ENCODE measurements at places on chromosomes 4 and X.

GRCh38 chr4:75841641-75842520 is 60.4 kb downstream of the PPEF2 start:
- DNase-seq: no peak

DNA sequence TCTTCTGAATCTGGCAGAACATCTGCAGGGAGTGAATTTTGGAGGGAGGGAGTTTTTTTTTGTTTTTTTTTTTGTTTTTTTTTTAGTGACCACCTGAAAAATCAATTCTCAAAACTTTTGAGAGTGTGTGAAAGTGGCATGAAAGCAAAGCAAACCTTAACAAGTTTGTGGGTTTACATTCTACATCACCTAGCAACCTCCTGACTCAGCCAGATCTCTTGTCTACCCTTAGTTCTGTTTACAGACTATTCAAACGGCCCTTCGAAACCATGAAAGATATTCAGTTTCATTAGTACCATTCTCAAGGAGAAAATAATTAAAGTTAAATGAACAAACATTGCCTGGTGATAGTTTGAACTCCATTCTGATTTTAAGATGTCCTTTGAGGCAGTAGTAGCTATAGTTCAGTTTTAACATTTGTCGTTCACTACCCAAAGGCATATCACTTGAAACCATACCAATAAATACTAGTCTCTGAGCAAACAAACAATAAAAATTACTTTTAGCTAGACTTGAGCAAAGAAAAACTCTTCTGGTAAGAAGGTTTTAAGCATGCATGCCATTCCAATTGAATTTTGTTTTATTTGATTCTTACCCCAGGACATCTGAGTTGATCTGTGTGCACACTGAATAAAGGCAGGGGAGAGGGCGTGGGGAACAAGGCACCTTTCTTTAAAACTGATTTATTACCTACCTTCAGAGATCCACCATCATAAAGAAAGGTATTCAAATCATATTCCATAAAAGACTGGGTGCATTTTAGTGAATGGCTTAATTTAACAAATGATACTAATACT is 137.7 kb downstream of the ARX start:
- DNase-seq: no peak

DNA sequence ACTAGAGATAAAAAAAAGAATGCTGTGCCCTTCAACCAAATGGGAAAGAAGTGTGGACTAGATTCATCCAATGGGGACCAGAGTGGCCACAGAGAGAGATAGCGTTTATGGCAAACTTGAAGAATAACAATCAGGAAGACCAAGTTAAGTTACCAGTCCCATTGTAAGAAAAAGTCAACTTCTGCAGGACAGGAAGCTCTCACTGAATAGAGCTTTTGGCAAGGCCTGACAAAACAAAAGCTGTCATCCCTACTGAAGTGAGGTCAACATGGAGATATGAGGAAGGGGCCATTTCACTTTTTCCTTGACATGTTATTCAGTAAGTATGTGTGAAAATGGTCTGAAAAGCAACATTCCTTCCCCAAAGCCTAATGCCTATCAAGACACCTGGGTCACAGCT is 111.8 kb upstream of the KLHL13 start:
- DNase-seq: no peak

GRCh38 chr4:20181926-20182325 is 69.8 kb upstream of the SLIT2 start:
- no peak for DNase-seq

DNA sequence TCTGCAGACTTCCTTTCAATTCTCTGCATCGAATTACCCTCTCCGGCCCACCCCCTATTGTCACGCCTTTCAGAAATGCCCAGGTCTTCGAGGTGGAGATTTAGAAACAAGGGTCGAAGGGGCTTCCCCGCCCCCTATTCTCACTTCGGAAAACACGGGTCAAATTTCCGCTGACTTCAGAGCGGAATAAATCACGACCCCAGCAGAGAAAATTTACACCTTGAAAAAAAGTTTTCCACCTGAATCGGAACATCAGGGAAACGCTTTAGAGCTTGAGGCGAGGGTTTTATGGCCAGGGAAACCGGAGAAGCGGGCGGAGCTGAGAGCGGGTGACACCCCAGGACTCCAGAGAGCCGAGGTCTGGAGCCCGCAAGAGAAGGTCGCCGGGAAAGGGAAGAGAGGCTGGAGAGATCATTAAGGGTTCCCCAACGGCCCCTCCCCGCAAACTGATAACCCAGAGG is 1.6 kb downstream of the SHISA3 start:
- no peak for DNase-seq

- no peak for DNase-seq
These were observed 9.9 kb downstream of the KCTD8 start for GRCh38 chr4:44438687-44439086.

GRCh38 chrX:149527705-149528104 is 13.1 kb upstream of the EOLA1 start:
- no peak for DNase-seq

- no peak for DNase-seq
These were observed at the start of gene LGI2 for GRCh38 chr4:25030277-25031076. Gene LGI2, minus strand, starts transcription at chr4:25030946. Its CDS starts 253 bp downstream, at chr4:25030693.

DNA sequence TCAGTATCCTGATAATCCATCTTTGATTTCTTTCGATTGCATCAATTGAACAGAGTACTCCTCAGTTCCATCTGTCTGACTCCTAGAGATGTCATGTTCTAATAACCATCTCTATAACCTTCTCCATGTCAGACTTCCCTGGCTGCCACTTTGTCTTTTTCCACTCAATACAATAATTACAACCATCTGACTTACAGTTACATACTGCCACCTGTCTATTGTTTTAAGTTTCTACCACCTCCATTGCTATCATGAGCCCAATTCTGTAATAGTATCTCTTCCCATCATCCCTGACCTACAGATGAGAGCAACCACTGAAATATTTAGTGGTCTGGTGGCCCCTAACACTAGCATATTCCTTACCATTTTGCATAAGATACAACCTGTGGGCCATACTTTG is 439.2 kb upstream of the FAM47C start:
- DNase-seq: no peak

- no peak for DNase-seq
These were observed 1089.8 kb downstream of the PCDH18 start for GRCh38 chr4:136442447-136442846.

DNA sequence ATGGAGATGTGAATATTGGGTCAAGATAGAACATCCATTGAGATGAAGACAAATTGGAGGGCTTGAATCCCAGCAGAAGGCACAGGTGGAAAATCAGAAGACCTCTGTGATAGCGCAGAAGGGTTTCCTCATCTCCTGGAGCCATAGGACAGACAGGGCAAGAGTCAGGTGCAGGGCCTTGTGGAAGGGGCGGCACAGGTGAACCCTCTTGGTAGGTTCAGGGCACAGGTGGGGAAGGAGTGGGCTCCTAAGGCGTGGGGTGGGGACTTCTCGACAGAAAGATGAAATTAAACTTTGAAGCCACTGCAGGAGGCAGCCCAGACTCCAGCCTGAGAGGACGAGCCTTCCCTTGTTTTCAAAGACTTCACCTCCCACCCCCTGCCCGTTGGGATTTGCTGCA is 9.3 kb upstream of the RGS12 start:
- DNase-seq: no peak

DNA sequence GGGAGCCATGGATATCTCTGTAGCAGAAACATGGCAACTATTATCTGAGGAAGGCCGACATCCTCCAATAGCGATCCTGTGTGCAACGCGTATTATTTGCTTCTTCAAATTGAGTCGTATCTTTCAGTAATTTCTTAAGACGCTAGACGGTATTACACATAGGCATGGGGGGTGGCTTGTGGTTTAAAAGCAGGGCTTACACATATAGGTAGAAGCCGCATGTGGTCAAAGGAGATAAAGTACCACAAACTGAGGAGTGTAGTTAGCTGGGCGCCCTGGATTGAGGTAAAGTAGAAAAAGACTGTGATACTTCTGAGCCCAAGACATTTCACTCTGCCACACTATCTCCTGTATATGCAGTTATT is 94.6 kb downstream of the SORBS2 start:
- no peak for DNase-seq

GRCh38 chrX:123339221-123339905 is 155.3 kb downstream of the GRIA3 start:
- no peak for DNase-seq

DNA sequence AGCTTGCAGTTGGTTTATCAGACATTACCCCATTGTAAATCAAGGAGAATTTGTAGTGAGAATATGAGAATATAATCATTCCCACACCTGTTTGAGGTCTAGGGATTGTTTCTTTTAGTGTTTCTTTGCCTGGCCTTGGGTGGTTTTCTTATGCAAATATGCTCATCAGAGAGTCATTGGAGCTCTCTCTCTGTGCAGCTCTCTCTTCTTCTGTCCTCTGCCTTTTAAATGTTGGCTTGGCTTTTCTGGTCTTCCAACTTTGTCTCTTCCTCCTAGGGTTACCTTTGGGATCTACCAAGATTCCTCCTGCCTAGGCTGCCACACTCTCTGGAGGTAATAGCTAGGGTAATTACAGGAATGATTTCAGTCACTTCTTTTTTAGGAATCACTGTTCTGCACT is 102.3 kb upstream of the ARSJ start:
- no peak for DNase-seq

DNA sequence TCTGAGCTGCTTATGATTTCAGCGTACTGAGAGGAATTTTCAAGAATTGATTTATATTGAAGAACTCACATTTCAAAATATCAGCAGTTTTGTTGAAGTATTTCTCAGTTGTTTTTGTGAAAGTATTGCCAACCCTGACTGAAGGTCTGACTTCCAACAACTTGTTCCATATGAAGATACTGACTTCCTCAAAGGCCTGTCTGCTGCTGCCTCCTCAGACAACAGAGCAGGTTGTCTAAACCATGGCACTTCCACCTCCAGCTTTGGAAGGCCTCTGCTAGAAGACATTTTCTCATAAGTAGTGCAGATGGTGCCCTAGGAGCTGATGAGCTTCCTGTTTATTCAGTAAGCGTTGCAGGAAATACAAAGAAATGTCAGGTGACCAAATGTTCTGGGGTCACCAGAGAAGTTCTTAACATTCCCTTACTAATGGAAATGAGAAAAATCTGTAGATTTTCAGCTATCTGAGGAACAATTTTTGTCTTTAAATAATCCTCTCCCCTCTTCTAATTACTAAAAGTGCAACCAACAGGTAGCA is 28.8 kb downstream of the FGF2 start:
- DNase-seq: no peak

DNA sequence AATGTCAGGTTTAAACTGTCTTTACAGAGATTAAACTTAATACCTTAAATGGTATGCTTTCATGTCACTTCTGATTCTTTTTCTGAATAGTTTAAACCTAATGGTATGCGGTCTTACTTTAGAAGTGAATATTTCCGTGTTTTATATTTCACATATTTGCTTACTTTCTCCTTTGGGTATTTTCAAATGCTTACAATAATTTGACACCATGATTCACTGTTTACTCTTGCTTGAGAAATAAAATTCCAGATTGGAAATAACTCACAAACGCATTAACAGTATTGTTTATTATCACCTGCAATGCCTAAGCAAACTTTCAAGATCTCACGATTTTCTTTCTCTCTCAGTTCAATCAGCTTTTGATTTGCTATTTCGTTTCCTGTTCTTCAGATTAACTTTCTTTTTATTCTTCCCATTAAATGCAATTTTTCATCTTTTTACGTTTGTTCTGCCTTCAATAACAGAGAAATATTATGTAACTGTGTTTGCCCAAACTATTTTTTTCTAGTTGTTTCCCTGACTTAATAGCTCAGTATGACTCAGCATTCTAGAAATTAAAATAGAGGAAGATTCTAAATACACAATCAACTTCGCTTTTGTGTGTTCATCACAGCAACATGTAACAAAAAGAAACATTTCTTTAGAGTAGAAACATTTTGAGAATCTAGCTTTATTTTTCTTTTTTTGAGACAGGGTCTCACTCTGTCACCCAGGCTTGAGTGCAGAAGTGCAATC is 955.5 kb upstream of the PRKX start:
- DNase-seq: no peak

DNA sequence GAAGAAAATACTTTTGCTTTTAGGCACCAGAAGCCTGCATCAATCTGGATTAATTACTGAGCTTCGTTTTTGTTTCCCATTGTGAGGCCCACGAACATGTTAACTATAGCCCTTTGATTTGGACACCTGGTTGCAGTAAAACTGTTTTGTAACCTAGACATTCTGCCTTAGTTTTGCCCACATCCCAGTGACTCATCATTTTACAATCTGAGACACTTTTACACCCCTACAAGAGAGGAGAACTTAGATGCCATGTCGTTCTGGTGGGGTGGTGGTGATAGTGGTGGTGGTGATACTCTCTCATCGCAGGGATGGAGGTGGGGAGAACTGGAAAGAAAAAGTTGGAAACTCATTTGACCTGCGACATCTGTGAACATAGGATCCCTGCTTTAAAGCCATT is 1257.2 kb downstream of the ADGRL3 start:
- no peak for DNase-seq

GRCh38 chrX:39613997-39614679 is 483.6 kb downstream of the BCOR start:
- no peak for DNase-seq

DNA sequence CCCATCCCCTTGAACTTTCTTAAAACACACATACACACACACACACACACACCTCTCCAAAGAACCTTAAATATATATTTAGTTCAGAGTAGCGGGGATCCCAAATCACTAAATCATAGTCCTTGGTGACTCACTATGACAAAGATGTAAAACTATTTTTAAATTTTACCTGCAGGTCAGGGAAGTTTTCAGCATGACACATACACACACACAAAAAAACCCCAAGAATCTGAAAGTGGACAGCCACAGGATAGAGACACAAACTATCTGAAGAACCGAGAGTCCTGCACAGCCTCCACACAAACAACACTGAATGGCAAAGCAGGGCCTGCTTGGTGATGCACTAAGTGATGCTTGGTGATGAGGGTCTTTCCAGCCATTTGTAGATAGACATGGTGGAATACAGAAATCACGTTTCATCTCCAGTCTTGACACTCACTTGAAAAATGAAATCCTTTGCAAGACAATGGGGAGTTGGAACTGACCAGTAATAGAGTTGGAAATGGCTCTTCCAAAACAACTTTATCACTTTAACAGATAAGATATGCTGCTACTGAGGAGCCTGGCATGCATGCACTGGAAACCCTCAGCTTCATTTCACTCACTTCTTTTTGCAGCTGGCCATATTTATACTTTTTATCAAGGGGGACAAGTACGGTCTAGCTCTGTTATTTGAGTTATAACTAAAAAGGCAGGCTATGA is 307.3 kb downstream of the RAPGEF2 start:
- no peak for DNase-seq

DNA sequence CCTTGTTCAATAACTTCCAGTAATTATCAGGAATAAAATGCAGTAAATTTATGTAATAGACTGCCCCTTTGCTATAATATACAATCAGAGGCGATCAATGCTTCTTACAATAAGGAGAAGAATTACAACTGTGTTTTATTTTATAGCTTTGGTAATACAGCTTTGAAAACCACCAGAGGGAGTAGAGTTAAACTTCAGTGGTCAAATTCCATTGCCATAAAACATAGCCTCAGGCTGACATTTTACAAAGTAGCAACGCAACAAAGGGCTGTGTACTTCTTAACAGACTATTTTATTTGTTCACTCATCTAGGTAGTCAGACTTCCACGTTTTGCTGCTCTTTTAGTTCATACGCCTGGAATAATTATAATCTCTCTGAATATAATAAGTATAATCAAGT is 58.5 kb downstream of the TEX13C start:
- DNase-seq: no peak

- no peak for DNase-seq
These were observed 42.5 kb upstream of the MXD4 start for GRCh38 chr4:2304321-2304876.

Measured in stimulated activated CD4-positive, alpha-beta T cell treated with anti-CD3 and anti-CD28 coated beads, Interleukin-1b, Interleukin-23, amount 100 ng/mL, for 1 hour (primary cell).